ENCODE measurements at places on chromosomes 7 and 10. TPM values are rescaled to one million over a fixed set of nuclear protein-coding genes. Genes with fewer than 3 reads are reported as not detected.

Gene TMEM229A
- not detected for total RNA-seq

DNA sequence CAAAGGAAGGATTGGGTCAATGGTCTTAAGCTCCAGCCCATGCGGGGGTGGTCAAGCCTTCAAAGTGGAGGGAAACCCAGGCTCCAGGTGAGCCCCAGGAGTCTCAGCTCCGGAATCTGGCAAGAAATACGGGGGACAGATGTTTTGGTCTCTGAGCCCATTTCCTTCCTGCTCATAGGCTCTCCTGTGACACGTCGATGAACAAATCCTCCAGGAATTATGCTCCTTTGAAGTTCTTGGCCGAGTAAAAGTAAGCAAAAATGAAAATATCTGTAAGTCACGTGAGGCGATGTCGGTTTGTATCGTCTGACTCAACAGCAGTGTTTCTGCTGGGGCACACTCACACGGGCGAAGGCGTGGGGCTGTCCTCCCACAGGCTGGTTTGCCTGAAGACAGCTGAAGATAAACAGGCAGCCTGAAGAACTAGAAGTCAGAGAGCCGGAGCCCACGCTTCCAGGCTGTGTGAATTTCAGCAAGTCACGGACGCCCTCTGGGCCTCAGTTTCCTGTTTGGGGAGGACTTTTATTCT lies 52.6 kb upstream of the SMNDC1 start:
- DNase-seq, result no peak

DNA sequence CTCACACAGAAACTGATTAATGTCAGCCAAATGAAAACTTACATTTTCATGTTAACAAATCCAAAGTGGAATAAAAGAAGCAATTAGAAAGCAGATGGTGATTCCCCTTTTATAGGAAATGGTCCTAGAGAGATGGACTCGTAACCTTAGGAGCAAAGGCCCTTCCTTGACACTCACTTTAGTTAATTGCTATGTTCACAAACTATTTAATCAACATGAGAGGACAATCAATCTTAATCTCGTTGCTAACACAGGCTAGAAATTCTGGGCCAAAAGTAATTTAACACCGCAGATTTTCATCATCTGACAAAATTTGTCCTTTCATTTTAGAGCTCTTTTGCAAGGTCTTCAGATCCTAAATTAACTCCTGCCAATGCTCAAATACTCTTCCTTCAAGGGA lies 64.0 kb upstream of the DNAJB12 start:
- no peak for DNase-seq

Gene ECHS1
- 62.3 TPM for total RNA-seq

Gene ZNF277
- 63.1 TPM for total RNA-seq

Gene PNLIP
- total RNA-seq, result 1.7 TPM

DNA sequence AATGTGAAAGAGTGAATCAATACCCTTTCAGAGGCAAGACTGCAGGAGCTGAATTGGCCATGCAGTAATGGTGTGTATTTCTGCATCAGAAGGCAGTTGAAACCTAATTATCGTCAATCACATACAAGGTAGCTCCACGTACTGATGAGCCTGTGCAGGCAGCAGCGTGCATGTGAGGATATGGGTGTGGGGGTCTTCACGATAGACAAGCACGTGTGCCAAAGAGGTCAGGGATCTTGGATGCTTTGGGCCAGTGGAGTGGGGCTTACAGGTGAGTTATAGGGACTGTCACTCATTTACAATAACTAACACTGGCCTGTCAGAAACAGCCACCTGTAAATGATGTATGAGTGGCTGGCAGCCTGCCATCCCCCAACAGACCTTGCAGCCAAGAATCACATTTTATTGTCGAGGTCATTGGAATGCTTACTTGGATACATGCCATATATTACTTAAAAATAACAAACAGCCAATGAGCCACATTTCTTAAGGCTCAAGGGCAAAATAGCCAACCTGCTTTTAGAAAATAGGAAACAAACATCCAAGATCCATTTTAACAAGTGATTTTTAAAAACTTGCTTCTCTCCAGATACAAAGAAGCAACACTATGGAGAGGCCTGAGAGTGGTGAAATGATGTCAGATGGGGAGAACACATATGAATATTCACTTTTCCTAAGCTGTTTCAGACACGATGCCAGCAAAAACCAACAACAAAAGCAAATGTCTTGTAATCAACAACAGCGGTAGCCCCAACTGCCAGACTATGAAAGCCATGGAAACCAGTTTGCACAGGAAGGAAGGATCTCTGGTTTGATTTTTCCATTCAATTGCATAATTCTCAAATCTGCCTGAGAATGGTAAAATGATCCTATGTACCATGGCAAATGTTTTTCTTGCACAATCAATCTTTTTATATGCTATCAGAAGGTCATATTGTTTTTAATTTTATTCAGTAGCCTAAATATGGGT lies 210.7 kb downstream of the SKAP2 start:
- DNase-seq, result no peak

Gene ZNF107
- 3.1 TPM for total RNA-seq

GRCh38 chr7:27247452-27248426 lies 5.1 kb downstream of the EVX1 start:
- DNase-seq, result no peak

Gene IKZF1
- 53.5 TPM for total RNA-seq

Gene HKDC1
- total RNA-seq, result 3.2 TPM

GRCh38 chr7:116180302-116180701 lies 30.0 kb upstream of the TES start:
- no peak for DNase-seq

Gene SPDYE16
- 1.0 TPM for total RNA-seq

DNA sequence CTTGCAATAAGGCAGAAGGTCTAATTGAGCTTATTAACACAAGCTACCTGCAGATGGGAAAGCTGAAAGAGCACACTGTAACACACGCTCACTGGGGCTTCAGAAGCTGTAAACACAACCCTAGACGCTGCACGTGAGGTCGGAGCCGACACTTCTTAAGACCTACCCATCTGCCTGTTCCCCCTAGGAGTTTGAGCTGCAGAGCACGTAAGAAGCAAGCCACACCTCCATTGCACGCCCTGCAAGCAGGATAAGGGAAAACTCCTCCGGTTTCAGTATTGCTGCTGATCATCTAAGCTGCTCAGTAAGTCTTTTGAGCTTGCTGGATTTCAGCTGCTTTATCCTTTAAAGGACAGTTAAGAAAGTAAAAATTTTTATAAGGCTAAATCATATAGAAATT lies 244.0 kb upstream of the ZWINT start:
- no peak for DNase-seq

Gene NAMPT
- total RNA-seq, result 163 TPM

DNA sequence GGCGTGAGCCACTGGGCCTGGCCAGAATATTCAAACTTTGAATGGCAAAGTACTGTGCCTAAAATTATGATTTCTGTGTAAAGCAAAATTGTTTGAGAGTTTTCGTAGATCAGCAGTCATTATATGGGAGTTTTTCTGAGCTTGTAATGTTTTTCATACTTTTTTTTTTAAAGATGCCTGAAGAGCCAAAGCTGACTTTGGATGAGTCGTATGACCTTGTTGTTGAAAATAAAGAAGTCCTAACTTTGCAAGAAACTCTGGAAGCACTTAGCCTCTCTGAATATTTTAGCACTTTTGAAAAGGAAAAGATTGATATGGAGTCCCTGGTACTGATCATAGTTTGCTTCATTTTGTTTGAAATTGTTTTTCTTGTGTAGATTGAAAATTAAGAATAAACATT lies 26.7 kb downstream of the SEC23IP start:
- no peak for DNase-seq

DNA sequence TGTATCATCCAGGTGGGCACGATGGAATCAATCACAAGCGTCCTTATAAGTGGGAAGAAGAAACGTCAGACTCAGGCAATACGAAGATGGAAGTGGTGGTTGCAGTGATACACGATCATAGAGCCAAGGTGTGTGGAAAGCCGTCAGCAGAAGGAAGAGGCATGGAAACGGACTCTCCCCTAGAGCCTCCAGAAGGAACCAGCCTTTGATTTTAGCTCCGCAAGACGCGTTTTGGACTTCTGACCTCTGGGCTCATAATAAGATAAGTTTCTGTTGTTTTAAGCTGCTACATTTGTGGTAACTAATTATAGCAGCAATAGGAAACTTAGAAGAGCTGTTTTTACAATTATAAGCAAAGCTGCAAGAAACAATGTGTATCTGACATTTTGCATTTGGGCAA lies 14.8 kb downstream of the FANK1 start:
- no peak for DNase-seq

Gene LBX1
- total RNA-seq, result 0.11 TPM

- no peak for DNase-seq
Measured at GRCh38 chr7:50543776-50544442, 21.3 kb downstream of the DDC start.

Gene NXPH1
- not detected for total RNA-seq

GRCh38 chr10:1130995-1131790 lies 75.0 kb downstream of the WDR37 start:
- DNase-seq, result no peak

- no peak for DNase-seq
Measured at GRCh38 chr7:43508461-43508860, 74.4 kb upstream of the STK17A start.

- no peak for DNase-seq
Measured at GRCh38 chr7:15309872-15310271, 251.9 kb downstream of the AGMO start.

GRCh38 chr10:110175406-110175805 lies 32.0 kb upstream of the MXI1 start:
- no peak for DNase-seq

DNA sequence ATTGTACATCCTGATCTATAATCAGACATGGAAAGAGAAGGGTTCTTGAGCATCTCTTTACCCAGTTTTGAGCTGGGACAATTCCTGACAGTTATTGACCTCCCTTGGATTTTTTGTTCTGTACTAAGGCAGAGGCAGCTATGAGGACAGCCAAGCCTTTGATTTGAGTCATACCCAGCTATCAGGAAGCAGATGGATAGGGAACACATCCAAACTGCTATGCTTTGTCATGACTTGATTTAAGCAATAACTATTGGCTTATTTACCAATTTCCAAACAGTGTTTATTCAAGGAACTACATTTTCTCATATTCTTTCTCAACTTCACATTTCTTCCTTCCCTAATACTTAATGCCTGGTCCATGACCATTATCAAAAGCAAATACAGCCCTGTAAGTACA lies 396.4 kb upstream of the STEAP1 start:
- no peak for DNase-seq

- no peak for DNase-seq
Measured at GRCh38 chr10:111077785-111078504, 1.1 kb downstream of the ADRA2A start.

Gene NPSR1
- total RNA-seq, result not detected

Gene BPGM
- total RNA-seq, result 19.6 TPM

DNA sequence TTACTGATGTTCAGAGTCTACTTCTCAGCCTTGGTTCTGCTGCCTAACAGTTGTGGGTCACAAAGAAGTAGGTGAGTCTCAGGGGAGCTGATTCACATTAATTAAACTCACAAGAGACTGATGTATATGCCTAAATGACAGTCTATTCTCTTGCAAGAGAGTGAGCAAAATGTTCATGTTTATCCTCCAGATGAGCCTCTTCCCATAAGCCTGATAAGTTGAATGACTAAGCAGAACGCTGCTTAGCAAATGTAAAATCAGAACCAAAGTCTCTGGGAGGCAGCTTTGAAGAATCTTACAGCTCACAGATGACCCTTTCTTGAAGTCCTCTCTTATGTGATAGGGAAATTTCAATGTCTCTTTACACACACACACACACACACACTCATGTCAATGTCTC lies 1092.2 kb downstream of the TYW1 start:
- no peak for DNase-seq

DNA sequence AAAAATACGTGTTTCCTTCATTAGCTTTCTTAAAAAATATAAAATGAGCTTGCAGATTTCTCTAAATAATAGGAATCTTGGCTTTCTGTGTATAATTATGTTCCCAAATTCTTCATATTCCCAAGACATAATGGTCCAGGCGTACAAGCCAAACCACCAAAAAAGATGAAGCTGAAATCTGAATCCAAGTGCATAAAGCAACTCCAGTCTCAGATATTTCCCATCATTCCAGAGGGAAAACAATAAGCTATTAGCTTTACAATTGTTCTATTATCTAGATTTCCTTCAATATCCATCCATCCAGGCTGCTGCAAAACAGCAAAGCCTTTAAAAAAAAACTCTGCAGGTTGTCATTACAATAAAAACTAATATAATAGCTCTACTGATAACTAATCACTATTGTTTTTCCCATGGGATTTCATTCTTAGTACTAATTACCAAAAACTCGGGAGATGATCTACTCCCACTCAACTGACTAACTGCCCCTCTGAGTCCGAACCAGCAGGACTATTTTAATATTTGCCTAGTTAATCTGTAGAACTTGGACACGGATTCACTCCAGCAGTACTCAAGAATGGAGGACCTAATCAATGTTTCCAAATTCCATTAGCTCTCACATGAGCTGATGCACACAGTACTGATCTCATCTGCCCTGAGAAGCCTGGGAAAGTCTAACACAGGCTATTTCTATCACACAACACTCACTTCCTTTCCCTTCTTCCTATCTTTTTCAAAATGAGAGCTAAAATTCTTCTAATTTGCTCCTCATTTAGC lies 108.9 kb upstream of the ASAH2 start:
- no peak for DNase-seq

DNA sequence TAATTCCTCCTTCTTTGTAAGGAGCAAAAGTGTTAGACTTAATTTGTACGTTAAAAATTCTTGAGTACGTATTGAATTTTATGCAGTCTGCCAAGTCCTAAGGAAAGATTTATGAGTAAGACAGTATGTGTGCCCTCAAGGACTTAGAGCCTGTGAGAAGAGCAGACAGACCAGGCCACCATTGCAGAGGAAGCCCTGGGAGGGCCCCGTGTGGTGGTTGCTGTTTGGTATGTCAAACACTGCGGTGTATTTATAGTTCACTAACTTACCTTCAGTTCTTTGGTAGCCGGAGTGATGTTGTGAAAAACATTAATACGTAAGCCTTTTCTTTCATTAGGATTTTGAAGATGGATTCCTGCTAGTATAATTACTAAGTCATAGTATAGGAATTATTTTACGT lies 82.9 kb downstream of the GALNT11 start:
- no peak for DNase-seq

DNA sequence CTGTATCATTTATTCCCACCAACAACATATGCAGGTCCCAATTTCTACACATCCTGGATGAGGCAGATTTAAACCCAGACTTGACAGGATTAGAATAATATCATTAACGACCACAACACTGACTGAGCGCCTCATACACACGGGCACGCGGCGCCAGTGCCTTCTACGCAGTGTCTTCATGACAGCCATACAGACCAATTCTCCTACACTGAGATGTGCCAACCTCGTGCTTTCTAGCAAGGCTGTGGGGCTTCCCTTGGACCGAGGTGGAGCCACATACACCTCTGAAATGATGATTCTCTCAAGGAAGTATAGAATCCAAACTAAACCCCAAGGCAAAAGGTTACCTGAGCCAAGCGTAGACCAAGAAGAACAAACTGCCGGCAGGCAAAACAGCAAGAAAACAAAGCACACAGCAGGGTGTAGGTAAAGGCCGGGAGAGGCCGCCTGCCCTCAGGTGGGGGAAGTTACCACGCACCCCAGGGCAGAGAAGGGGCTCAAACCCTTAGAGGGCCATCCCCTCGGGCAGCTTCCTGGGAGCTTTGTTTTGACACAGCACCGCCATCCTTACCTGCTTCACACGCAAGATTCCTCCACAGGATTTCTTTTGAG lies 75.8 kb downstream of the DLG5 start:
- no peak for DNase-seq

Gene MCM10
- total RNA-seq, result 0.61 TPM

Data from upper lobe of left lung (tissue), 6 donors.